Suprapubic skin (tissue), 4 donors: ENCODE measurements at places on chromosomes 5 and 9. TPM values are rescaled to one million over a fixed set of nuclear protein-coding genes. Genes with fewer than 3 reads are reported as not detected.
A peak's percentile ranks its signal among the peaks of the same experiment; 100 is the strongest.

SERF1A gene
- 2.2 TPM for total RNA-seq

GRCh38 chr5:143161885-143162540 lies 241.5 kb downstream of the NR3C1 start:
- DNase-seq = peak; percentile 88
- H3K27me3 ChIP-seq = no peaks in the 10 kb centered on the region
- H3K27ac ChIP-seq = no peak overlapping the region
- no peaks in the 10 kb centered on the region for H3K4me1 ChIP-seq

DNA sequence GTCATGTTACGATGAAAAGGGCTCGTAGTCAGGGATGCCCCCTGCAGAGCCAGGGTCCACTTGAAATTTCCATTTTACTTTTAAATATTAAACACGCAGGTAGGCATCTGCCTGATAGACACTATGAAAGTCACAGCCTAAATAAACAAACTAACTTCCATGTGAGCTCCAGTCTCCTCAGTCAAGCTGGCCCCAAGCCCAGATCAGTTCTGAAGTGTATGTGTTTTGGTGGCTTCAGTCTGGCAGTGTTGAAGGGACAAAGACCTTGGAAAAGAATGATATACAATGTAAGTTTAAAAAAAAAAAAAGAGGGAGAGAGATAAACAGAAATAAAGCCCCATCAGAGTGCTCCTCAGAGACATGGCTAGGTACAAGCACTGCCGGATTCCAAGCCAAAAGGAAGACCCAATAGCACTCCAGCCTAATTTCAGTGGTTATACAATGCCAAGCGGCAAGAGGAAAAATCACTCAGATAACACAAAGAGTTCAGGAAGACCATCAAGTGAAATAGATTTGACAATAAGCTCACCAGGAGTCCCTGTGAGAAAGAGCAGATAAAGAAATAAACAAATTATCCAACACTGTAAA lies 181.0 kb downstream of the BNC2 start:
- H3K36me3 ChIP-seq = no peaks in the 10 kb centered on the region
- no peak overlapping the region for H3K4me3 ChIP-seq
- DNase-seq = no peak
- no peaks in the 10 kb centered on the region for H3K27me3 ChIP-seq
- no peak overlapping the region for H3K27ac ChIP-seq

PCDHGA1 gene
- 0.32 TPM for total RNA-seq

PCDHGB1 gene
- 4.3 TPM for total RNA-seq

GRCh38 chr5:172690258-172691075 lies 49.4 kb downstream of the NEURL1B start:
- H3K27ac ChIP-seq = no peak overlapping the region
- H3K4me3 ChIP-seq = no peak overlapping the region
- H3K27me3 ChIP-seq = no peaks in the 10 kb centered on the region
- peaks cover 14% of the 10 kb centered on the region for H3K4me1 ChIP-seq
- no peak for DNase-seq

GRCh38 chr9:105672711-105673234 lies 10.5 kb downstream of the TAL2 start:
- H3K27ac ChIP-seq = no peak overlapping the region
- no peaks in the 10 kb centered on the region for H3K36me3 ChIP-seq
- no peak for DNase-seq
- H3K4me3 ChIP-seq = no peak overlapping the region

GRCh38 chr5:151085517-151086041 lies 4.7 kb upstream of the TNIP1 start:
- peak overlapping the region; percentile 74 for H3K27ac ChIP-seq
- H3K27me3 ChIP-seq = no peaks in the 10 kb centered on the region
- no peak for DNase-seq
- H3K4me1 ChIP-seq = peaks cover 54% of the 10 kb centered on the region
- H3K4me3 ChIP-seq = no peak overlapping the region

DNA sequence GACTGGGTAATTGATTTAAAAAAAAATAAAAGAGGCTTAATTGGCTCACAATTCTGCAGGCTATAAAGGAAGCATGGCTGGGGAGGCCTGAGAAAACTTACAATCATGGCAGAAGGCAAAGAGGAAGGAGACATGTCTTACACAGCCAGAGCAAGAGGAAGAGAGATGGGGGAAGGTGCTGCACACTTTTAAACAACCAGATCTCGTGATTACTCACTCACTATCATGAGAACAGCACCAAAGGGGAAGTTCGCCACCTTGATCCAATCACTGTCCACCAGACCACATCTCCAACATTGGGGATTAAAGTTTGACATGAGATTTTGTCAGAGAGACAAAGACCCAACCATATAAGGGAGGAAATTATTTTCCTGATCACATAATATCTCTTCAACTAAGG lies 138.8 kb upstream of the NR4A3 start:
- no peak overlapping the region for H3K4me3 ChIP-seq
- H3K4me1 ChIP-seq = no peaks in the 10 kb centered on the region
- no peak overlapping the region for H3K27ac ChIP-seq
- no peaks in the 10 kb centered on the region for H3K36me3 ChIP-seq
- no peak for DNase-seq
- no peaks in the 10 kb centered on the region for H3K27me3 ChIP-seq

DNA sequence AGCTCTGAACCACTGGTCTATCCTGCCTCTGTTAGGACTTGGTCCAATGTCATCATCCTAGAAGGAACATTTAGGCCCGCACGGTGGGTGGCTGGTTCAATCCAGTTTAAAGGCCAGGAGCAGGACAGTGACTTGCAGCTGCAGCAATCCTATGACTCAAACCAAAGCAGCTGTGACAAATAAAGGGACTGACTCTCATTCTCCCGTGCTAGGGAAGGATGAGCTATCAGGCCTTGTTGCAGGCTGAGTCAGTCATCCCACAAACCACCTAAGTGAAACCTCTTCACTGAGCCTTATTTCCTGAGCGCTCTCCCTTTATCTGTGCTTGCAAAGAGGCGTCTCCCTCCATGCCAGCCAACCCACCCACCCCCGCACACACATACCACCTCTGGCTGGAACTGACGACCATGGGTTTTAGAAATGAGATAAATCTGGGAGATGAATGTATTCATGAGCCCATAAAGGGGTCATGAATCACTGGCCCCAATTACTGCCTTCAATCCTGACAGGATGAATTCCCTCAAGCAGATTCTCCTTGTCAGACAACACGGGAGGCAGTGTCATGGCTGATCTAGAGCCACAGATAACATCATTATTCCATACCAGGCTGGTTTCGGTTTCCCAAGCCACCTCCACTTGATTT lies 93.4 kb downstream of the KCNIP1 start:
- peaks cover 5% of the 10 kb centered on the region for H3K4me1 ChIP-seq
- no peak overlapping the region for H3K4me3 ChIP-seq
- H3K27me3 ChIP-seq = peaks cover 13% of the 10 kb centered on the region
- no peaks in the 10 kb centered on the region for H3K36me3 ChIP-seq
- no peak for DNase-seq

CCNI2 gene
- not detected for total RNA-seq

GRCh38 chr5:87233143-87233542 lies 34.5 kb upstream of the RASA1 start:
- no peaks in the 10 kb centered on the region for H3K27me3 ChIP-seq
- H3K4me1 ChIP-seq = no peaks in the 10 kb centered on the region
- H3K36me3 ChIP-seq = no peaks in the 10 kb centered on the region
- DNase-seq = no peak
- no peak overlapping the region for H3K4me3 ChIP-seq

- DNase-seq = no peak
- peaks cover 17% of the 10 kb centered on the region for H3K27me3 ChIP-seq
- peak overlapping the region; percentile 61 for H3K4me3 ChIP-seq
- H3K27ac ChIP-seq = peak overlapping the region; percentile 88
- peaks cover 75% of the 10 kb centered on the region for H3K4me1 ChIP-seq
These were observed 35.8 kb upstream of the NFIB start for GRCh38 chr9:14349447-14350348.

- H3K27ac ChIP-seq = no peak overlapping the region
- no peak overlapping the region for H3K4me3 ChIP-seq
- no peaks in the 10 kb centered on the region for H3K4me1 ChIP-seq
- no peak for DNase-seq
These were observed 272.6 kb downstream of the ATPSCKMT start for GRCh38 chr5:9977070-9977469.

DNA sequence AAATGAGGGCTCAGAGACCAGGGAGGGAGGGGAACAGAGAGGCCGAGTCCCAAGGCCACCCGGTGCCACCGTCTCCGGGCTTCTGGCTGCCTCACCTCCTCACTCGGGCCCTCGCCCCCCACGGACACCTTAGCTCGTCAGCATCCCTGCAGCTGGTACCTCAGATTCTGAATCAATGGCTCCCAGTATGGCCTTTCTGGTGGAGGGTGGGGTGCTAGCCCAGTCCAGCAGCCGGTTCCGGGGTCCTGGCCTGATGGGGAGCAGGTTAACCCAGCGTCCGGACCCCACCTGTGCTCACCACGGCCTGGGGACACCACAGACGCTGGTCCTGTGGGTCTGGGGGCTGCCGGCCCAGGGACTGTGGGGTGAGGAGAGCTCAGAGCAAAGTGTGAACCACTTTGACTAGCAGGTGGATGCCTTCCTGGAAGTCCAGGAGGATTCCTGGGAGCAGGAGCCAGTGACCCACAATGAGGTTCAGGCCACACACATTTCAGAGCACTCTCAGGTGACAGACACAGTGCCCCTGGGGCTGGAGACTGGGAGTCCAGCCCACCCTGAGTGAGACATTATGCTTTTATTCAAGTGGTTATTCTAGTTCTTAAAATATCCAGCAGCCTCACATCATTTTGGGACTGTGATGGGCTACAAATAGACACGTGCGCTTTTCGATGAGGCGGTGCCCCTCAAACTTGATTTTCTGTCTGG lies 53.3 kb downstream of the AHRR start:
- H3K4me3 ChIP-seq = no peak overlapping the region
- DNase-seq = peak; percentile 65
- H3K27ac ChIP-seq = no peak overlapping the region
- H3K4me1 ChIP-seq = peaks cover 13% of the 10 kb centered on the region
- H3K36me3 ChIP-seq = no peaks in the 10 kb centered on the region

DNA sequence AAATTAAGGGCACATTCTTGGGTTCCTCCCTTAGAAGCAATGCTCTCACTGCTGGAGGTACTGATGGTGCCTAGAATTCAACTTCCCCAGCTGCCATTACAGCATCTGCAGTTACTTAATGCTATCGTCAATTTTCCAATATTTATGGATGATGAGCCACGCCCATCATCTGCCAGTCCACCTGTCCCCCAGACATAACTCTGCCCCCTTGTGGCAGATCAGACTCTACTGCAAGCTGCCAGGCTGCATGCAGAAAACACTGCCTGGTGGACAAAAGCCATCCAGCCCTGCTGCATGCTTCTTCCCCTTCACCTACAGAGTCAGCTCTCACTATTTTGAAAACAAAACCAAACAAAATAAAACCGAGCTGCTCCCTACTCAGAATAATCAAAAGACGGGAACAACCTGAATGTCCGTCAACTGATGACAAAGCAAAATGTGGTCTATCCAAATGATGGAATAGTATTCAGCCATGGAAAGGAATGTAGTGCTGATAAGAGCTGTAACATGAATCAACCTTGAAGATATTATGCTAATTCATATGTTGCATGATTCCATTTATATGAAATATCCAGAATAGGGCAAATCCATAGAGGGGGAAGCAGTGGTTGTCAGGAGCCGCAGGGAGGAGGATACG lies 66.4 kb downstream of the RETREG1 start:
- H3K4me3 ChIP-seq = no peak overlapping the region
- no peak overlapping the region for H3K27ac ChIP-seq
- H3K27me3 ChIP-seq = no peaks in the 10 kb centered on the region
- peaks cover 26% of the 10 kb centered on the region for H3K4me1 ChIP-seq

DNA sequence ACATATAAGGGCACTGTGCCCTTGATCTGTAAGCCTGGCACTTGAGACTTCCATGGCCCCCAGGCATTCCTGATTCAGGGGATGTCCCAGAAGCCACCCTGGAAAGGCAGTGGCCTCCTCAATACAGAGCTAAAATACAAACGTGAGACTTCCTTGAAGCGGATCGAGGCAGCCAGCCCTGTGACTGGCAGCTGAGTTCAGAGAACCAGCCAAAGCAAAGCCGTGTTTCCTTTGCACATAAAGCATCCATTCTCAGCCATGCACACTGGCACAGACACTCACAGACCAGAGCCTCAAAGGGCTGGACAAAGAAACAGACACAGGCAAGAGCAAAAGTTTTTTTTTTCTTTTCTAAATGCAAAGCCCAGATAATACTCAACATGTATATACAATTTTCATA lies 18.8 kb upstream of the CPEB4 start:
- H3K4me3 ChIP-seq = no peak overlapping the region
- H3K36me3 ChIP-seq = no peaks in the 10 kb centered on the region
- peak overlapping the region; percentile 1 for H3K27ac ChIP-seq
- H3K27me3 ChIP-seq = no peaks in the 10 kb centered on the region
- H3K4me1 ChIP-seq = peaks cover 26% of the 10 kb centered on the region

GARNL3 gene
- total RNA-seq = 15.8 TPM

DNA sequence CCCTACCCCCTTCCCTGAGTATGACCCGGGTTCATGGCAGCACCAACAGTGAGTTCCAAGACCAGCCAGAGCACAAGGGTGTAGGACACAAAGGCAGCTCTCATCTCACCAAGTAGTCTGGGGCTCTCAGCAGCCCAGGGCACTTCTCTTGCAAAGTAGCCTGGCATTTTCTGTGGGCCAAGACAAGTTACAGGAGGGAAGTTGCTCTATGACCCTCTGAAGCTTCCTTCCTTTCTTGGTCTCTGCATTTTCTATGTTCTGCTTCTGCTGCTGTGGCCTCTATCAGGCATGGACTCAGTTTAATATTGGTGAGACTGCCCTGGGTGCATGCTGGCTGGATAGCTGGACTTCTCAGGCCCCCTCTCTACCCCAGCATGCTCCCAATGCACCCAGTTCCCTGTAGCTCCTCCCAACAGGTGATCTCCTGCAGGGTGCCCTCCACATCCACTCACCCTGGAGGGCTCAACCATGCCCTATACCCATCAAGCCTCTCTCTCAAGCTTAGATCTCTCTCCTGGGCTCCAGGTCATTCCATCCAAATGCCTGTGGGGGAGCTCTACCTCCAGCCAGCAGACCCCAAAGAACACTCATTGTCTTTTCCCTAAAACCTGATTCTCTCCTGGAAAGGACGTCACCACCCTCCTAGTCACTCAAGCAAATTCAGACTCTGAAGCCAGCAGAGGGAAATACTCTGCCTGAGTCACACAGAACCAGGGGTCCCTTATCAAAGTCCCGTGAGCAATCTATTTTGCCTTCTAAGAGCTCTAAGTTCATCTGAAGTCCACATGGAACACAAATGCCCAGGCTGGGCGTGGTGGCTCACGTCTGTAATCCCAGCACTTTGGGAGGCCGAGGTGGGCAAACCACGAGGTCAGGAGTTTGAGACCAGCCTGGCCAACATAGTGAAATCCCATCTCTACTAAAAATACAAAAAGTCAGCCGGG lies 13.8 kb downstream of the TBC1D2 start:
- H3K4me1 ChIP-seq = peaks cover 3% of the 10 kb centered on the region
- DNase-seq = no peak
- H3K27me3 ChIP-seq = no peaks in the 10 kb centered on the region
- no peak overlapping the region for H3K27ac ChIP-seq
- H3K4me3 ChIP-seq = no peak overlapping the region

DNA sequence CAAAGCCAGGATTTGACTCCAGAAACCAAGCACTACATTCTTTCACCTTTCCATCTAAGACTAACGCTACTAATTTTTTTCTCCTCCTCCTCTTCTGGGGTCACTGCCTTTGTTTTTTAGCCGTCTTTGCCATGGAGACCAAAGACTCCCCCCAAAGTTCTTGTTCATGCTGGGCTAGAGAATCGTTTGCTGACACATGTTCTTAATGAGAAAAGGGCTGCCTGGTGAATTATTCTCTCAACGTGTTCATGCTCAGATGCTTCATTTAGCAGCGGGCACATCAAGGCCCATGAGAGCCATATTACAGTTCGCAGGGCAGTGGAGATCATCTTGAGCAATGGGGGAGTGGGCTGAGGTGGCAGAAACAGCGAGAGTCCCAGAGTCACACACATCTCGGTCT lies 134.9 kb downstream of the SLIT3 start:
- peak overlapping the region; percentile 73 for H3K27ac ChIP-seq
- peaks cover 44% of the 10 kb centered on the region for H3K4me1 ChIP-seq
- no peak overlapping the region for H3K4me3 ChIP-seq
- H3K36me3 ChIP-seq = no peaks in the 10 kb centered on the region

LECT2 gene
- not detected for total RNA-seq
